NCI-H1436 (cell line): ENCODE measurements at places on chromosomes 2 and 18.

GRCh38 chr2:186027922-186028321, 289.3 kb downstream of the FSIP2 start:
- no peak for DNase-seq

DNA sequence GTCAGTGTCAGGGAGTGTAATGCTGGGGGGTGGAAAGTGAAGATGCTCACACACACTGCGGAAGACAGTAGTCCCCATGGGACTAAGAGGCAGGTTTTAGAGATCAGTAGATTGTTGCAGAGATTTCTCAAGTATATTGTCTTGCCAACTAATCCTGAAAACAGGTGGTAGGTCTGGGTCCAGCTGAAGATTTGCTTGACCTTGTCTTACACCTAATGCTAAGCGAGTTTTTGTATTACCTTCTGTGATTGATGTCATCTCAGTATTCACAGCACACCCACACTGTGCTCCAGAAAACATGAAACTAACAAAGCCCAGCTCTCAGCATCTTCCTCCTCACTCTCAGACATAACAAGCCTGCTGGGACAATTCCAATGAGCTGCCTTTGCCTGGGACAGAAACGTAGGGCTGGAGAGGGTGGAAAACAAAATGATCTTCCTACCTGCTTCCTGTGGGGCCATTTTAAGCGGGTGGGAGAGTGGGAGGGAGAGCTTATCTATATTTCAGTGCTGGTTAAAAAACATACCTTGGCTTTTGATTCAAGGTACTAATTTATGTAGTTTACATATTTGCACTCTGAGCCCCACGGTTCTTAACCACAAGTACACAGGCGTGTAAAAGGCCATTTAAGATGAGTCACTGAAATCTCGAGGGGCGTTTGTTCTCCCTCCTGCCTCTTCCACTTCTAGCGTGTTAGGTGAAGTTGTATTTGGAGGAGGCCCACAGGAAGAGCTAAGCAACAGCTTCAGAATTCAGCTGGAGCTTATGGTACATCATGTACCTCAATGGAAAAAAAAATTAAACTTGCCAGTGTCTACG, 23.1 kb upstream of the RBMS1 start:
- DNase-seq = no peak

DNA sequence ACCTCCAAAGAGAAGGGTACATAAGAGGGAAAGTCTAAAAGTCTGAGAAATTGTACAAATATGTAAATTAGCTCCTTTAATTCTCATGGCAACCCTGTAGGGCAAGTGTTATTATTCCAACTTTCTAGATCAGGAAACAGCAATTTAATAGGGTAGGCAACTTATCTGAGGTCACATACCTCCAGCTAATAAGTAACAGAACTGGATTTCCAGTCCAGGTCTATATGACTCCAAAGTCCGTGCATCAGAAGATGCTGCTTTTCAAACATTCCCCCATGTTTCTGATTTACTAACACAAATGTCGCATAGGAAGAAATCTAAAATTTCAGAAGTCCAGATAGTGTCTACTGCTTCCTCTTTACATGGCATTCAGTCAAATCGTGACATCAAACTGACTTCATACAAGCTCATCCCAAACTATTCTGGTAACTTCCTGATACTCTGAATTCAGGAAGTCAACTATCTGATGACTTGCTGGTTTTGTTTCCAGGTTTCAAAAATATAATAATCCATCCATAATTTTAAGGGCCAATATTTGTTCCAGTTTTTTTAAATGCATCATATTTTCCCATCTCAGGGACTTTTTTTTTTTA, 419.3 kb upstream of the ACVR2A start:
- no peak for DNase-seq

DNA sequence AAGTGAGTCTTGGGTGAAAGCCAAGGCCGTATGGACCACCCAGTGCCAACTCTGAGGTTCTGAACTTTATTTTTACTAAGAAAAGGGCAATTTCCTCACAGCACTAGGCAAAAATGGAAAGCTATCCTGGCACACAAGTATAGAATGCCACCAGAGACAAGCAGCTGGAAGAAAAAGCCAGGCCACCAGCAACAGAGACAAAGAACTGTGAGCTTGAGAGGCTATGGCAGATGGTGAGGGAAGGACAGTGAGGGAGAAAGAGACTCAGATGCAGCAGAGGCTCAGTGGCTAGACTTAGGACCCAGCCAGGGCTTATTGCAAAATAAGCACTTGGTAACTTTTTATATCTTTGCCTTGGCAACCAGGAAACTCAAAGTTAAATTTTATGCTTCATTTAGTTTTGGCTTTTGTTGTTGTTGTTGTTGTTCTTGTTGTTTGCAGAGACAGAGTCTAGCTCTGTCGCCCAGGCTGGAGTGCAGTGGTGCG, 78.0 kb upstream of the BZW1 start:
- no peak for DNase-seq

- no peak for DNase-seq
These were observed 1.0 kb upstream of the TCF4 start for GRCh38 chr18:55588870-55589595.

- peak; percentile 36 for DNase-seq
These were observed at the start of gene KCNG2 for GRCh38 chr18:79797518-79798345. TSS of gene KCNG2 (plus strand) at chr18:79797938. CDS start at chr18:79863668, 65,730 bp downstream.

DNA sequence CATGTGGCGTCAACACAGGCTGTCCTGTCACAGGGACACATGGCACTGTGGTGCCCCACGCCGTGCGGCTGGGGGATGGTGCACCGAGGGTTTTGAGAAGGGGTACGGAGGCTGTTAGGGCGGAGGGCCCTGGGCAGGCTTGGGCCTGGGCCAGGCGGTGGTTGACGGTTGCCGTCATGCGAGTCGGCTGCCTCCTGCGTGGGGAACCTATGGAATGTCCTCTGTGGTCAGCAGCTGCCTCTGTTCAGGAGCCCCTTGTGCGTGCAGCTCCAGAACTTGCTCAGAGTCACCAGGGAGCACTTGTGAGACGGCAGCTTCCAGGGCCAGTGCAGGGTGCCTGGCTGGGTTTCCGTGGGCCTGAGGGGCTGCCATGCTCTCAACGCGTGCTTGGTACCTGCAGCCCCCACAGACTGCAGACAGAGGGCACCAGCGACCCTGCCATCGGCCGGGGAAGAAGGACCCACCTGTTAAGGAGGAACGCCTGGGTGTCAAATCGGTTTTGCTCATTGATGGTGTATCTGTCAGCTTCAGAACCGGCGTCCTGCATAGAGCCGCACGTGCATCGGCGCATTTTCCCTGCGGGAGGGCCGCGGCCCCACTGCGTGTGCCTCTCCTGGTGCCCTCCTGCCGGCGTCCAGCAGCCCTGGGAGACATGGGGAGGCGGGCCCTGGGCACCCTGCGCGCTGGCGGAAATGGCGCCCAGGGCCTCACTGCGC, 10.0 kb upstream of the D2HGDH start:
- DNase-seq = no peak

DNA sequence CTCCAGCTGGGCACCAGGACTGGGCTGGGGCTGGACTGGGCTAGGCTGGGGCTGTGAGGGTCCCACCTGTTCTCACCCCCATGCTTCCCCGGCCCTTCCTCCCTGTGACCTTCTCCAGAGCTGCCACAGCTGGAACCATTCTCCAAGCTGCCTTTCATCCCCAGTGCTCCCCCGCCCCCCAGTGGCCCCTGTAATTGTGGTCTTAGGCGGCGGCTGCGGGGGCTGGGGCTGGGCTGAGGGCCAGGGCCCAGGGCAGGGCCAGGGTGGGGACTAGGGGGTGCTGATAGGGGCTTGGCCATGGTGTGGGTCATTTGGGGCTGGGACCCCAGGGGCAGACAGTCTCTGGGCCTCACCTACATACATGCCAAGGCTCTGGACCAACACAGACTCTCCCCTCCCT, 2.8 kb upstream of the WNT10A start:
- DNase-seq = no peak

DNA sequence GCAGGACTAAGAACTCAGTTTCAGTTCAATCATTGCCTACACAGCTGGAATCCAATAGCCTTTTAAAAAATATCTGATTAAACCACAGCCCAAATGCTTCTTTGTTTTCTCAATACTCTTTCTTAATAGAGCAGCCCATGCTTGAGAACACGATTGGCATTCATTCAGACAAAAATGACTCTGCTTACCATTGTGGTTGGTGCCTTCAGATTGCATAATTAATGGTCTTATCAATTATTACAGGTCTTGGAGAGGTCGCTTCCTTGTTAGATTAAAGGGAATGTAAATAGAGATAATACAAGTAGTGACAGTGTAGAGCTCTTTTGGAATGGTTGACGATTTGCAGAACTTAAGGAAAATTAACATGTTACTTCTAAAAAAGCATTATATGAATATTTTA, 107.2 kb downstream of the RNF152 start:
- no peak for DNase-seq

DNA sequence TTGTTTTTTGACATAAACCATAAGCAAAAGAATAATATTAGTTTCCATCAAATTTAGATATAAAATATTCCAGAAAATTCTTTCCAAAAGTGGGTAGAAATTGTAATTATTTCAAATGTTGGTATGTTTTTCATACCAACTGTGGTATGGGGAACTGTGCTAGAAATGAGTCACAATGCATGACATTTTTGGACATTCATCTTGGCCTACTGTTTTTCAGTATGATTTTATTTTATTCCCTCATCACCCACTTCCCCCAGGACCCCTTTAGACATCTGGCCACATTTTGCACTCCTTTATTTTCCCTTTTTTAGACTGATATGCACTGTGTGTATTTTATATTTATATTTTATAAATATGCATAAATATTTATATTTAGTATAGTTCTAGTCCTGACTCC, 97.1 kb downstream of the DPP4 start:
- no peak for DNase-seq

DNA sequence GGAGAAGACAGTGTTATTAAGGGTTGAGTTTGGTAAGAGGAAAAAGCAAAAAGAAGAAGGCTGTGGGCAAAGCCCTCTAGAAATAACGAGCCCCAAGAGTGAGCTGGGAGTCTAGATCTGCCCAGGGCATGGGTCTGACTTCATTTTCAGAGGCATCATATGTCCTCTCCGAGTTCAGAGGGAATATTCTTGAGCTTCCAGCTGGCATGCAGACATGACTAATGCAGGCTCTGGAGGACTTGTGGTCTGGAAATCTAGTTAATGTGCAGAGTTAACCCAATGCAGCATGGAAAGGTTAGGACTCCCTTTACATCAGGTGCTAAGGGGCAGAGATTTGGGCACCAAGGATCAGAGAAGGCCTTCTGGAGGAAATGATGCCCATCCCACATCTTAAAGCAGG, 7.3 kb downstream of the ACMSD start:
- no peak for DNase-seq

DNA sequence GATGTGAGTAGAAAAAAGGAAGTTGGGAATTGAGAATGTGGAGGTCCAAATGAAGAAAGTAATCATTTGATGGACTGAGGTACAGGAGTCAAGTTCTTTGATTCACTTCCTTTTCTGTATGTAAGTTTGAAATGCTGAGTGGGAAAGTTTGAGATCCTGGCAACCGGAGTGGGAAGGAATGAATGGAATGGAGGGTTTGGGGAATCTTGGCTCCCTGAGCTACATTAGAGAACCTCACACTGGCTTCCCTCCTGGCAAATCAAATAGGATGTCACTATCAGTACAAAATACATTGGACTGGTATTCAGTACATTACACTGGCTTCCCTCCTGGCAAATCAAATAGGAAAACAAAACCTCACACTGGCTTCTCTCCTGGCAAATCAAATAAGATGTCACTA, 9.8 kb upstream of the RNF138 start:
- no peak for DNase-seq

- DNase-seq = no peak
These were observed 122.9 kb downstream of the METTL8 start for GRCh38 chr2:171310889-171311288.

GRCh38 chr2:237708961-237709360, 81.6 kb downstream of the LRRFIP1 start:
- DNase-seq = no peak

DNA sequence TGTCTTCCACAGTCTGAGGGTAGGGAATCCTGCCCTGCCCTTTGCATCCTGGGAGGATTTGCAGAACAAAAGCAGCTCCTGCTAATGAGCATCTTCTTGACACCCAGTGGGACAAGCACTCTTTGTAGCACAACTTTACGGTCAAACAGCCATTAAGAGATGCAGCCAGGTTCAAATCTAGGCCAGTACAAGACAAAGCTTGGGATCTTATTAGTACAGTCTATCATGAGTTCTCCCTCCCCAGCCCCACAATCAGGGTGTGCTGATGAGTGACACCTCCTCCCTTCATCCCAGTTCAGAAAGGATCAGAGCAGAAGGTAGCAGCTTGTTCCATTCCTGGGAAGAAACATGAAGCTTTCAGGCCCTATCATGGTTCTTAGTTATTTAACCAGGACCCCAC, 41.9 kb downstream of the MARCO start:
- DNase-seq = no peak

DNA sequence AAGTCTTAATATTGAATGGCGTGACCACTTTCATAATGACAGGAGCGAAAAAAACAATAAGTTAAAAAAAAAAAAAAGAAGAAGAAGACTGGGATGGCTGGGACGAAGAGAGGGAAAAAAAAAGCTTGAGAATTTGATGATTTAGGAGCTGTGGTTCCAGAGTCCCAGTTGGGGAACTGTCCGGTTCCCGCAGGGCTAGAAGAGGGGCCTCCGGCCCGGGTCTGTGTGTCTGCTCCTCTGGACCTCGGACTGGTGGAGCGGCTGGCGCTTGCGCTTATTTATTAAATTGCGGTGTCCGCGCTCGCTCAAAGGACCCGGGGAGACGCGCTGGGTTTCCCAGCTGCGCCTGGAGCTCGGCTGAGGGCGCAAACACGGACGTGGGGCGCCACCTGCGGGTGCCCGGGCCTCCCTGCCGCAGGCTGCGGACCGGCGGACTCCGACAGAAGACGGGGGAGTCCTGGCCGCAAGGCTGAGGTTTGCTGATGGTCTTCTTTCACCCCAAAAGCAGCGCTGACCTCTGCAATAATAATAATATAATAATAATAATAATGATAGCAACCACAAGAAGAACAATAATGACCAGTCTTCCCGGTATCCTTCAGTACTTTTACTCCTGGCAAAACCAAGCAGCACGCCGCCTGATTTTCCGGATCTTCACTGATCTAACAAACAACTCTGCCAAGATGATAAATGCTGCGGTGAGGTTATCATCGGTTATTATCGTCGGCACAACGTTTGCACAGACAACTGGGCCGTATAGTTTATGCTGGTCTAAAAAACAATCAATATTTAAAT, at the start of gene CBLN2:
CBLN2 (minus strand) TSS at position 251 of the 795 bp plus-strand sequence. CDS start 2,182 bp downstream, outside the sequence.
- peak; percentile 84 for DNase-seq

GRCh38 chr2:45850558-45850957, 199.1 kb downstream of the PRKCE start:
- DNase-seq = peak; percentile 42

GRCh38 chr2:174051741-174052583, 86.8 kb upstream of the SP3 start:
- no peak for DNase-seq
